ENCODE measurements at places on chromosomes 11 and 22.
A peak's percentile ranks its signal among the peaks of the same experiment; 100 is the strongest.

DNA sequence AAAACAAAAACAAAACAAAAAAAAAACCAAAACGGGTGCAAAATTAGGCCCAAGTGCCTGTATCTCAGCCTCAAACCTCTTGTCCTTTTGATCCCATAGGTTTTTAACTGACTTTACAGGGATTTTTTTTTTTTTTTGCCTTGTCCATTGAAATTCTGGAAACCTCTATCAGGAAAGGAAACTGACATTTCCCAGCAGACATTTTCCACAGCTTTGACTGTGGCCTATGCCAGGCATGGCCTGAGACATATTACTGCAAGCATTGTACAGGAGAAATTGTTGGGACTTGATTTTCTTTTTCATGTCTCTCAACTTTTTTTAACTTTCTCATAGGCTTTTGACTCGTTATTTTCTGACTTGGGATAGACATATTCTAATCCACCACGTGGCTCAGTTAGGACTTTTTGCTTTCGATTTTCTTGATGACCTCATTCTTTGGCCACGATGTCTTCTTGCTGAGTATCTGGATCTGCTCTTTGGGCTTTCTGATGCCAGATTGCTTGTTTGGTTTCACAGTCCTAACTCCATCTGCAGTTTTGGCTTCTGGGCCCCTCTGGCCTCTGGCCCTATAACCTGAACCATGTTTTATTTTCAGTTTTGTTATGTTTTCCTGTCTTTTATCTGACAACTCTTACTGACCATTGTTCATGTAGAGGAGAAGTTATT lies 336.1 kb upstream of the C11orf87 start:
- DNase-seq: no peak

GRCh38 chr11:13550761-13551160 lies 55.0 kb upstream of the PTH start:
- no peak for DNase-seq

DNA sequence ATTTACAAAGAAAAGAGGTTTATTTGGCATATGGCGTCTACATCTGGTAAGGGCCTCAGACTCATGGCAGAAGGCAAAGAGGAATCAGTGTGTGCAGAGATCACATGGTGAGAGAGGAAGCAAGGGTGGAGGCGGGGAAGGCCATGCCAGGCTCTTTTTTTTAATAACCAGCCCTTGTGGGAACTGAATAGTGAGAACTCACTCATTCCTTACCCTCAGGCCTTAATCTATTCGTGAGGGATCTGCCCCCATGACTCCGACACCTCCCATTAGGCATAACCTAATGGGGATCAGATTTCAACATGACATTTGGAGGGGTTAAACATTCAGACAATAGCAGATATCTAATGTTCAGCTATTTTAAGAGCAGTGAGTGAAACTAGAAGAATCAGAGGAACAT lies 55.7 kb downstream of the ATM start:
- no peak for DNase-seq

DNA sequence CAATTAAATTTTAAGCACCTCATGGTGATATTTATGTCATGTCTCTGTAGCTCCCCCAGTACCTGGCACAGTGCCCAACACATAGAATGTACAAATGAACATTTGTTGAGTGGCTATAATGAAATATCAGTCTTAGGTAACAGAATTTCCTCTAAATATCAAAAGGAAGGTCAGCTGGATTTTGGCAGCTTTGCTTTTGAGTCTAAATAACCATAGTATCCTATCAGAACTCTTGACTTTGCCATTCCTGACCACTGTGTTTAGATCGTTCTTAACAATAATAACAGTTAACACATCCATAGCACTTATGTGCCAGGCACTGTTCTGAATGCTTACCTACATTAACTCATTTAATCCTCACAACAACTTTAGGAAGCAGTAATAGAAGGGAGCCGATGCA lies 26.6 kb downstream of the TMEM123 start:
- no peak for DNase-seq

DNA sequence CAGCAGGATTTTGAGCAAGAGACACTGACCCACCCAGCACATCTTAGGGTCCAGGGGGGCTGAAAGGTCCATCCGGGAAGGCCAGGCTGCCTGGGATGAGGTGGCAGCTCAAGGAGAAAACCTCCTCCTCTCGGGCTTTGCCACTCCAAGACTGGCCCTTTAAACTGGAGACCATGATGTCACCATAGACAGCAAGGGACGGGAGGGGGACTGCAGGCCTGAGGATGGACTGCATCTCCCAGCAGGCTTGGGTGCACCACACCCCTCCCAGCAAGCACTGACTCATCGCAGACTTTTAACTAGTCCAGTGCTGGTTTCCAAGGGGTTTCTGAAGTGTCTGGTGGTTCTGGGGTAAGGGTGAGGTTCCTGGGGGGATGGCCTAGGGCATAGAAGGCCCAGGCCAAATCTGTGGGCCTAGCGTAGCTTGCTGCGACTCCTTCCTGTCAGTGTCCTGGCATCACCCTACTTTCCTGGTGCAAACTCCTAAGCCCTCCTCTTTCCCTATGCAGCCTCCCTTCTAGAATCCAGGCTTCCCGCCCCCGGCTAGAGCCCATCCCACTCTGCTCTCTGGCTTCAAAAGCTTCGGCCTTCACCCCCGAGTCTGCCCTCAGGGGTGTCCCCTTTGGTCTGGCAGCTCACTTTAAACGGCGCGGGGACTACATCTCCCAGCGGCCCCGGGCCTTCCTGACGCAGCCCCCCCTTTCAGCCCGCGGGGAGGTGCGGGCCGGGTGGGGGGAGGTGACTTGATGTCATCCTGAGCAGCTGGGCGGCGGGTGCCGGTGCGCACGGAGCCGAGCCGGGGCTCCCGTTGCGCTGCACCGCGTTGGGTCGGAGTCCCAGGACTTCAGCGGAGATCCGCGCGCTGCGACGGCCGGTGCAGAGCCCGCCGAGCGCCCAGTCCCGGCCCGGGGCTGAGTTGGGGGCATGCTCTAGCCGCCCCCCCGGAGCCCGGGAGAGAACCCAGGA lies at the start of gene PPP2R5B:
PPP2R5B (plus strand) TSS at position 746 of the 966 bp plus-strand sequence. CDS start 1,046 bp downstream, outside the sequence.
- DNase-seq: peak; percentile 90

GRCh38 chr11:72762641-72763304 lies 10.6 kb upstream of the ARAP1 start:
- no peak for DNase-seq

- no peak for DNase-seq
These were observed 46.8 kb downstream of the MACROD1 start for GRCh38 chr11:64118876-64119665.

DNA sequence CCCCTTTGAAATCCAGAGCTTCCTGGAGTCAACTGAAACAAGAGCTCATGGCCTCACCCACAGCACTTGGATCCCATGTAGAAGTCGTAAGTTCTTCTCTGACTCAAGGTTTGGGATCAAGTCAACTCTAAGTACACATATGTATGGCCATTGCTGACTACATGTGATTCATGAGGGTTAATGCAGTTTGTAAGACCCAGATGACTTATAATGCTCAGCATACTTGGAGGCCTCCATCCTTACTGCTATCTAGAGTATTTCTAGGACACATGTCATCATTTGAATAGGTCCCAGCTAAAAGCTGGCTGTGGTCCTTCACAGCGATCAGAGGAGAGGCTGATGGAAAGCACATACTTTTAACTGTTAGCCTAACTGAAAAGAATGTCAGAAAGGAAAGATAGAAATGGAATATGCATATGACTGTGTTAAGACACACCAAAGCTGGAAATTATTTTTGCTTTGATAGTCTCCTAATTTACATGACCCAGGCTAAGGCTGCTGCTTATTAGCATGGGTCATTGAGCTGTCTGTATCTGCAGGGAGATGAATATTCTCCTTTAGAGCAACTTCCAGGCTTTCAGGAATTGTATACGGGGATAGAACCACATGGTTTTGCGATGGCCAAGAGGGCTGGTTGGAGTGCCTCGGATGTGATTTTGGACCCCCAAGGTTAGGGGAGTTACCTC lies 76.3 kb downstream of the NTM start:
- no peak for DNase-seq

GRCh38 chr22:41917375-41917902 lies 2.6 kb upstream of the SHISA8 start:
- DNase-seq: no peak

- DNase-seq: no peak
These were observed 1.4 kb downstream of the SPCS2 start for GRCh38 chr11:74950374-74950969.

- no peak for DNase-seq
These were observed 302.4 kb downstream of the MN1 start for GRCh38 chr22:27499121-27499520.

DNA sequence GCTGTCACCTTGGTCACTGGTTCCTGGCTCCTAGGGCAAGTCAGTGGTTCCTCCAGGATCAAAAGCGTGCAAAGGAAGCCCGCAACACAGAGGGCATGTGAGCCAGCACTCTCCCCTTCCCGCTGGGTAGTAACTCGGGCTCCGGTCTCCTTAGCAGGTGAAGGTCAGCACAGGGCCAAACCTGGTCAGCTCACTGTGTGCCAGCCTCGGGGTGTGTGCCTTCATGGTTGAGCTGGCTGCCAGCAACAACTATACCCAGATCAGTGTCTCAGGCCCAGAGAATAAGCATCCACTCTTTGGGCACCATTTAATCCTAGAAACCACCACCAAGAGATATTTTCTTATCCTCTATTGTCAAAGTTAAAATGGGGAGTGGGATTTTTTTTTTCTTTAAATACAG lies 16.1 kb upstream of the CCDC86 start:
- DNase-seq: no peak

GRCh38 chr11:116861539-116861938 lies 24.1 kb upstream of the APOA1 start:
- no peak for DNase-seq

- DNase-seq: no peak
These were observed 160.1 kb upstream of the CADM1 start for GRCh38 chr11:115664313-115664712.

DNA sequence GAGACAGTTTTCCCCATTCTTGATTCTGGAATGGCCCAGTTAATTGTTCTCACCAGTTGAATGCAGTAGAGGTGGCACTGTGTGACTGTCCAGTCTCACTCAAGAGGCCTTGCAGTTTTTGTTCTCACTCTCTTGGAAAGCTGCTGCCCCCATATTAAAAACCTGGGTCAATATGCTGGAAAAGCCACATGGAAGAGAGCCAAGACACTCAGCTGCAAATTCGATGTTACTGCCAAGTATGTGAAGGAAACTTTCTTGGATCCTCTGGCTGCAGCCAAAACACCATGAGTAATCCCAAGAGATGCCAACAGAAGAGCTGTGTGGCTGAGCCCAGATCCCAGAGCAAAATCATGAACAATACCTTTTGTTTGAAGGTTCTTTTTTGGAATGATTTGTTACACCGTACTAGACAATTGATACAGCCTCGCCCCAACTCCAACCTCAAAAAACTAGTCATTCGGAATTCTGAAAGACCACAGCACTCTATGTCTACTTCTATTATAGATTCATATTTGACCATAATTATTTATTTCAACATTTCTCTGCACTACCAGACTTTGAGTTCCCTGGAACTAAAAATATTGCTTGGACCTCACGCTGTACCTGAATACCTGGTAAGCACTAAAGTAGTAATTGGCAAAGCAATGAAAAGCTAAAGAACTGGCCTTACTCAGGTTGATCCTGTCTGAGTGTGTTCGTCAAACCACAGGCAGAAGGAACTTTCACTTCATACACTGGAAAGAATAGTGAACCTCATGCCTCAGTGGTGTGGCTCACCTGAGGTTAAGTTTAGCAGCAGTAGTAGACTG lies 378.8 kb downstream of the ETS1 start:
- DNase-seq: no peak

- no peak for DNase-seq
These were observed 124.3 kb upstream of the FGF3 start for GRCh38 chr11:69943506-69943905.

DNA sequence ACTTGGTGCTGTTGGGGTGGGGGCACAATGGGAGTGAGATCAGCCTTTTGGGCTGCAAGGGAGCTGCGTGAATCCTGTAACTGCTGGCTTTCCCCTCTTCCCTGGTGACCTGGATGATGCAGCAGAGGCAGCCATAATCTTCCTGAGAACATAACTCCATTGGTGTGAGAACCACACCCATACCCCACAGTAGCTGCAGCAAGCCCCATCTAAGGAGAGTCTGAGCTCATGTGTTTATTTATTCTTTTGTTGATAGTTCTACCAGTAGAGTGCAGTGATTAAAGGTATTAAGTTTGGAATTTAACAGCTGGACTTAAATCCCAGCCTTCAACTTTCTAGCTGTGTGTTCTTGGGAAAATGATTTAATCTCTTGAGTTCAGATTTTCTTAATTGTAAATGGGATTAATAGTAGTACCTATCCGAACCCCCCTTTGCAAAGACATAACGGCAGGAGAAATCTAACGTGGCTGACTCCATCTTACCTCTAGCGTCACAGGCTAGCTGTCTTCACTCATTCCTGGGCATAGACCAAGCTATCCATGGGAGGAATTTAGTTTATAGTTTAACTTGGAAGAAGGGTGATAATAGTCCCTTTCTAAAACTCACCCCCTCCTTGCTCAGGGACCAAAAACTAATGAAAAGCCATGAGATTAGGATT lies 385.0 kb upstream of the DDI1 start:
- DNase-seq: no peak

DNA sequence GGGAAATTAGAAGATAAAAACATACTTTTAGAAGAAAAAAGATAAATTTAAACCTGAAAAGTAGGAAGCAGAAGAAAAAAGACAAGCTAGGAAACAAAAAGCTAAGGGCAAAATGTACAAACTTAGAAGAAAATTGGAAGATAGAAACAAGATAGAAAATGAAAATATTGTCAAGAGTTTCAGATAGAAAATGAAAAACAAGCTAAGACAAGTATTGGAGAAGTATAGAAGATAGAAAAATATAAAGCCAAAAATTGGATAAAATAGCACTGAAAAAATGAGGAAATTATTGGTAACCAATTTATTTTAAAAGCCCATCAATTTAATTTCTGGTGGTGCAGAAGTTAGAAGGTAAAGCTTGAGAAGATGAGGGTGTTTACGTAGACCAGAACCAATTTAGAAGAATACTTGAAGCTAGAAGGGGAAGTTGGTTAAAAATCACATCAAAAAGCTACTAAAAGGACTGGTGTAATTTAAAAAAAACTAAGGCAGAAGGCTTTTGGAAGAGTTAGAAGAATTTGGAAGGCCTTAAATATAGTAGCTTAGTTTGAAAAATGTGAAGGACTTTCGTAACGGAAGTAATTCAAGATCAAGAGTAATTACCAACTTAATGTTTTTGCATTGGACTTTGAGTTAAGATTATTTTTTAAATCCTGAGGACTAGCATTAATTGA lies 1.0 kb downstream of the MALAT1 start:
- DNase-seq: no peak

- DNase-seq: no peak
These were observed 135.7 kb downstream of the EHF start for GRCh38 chr11:34756591-34756990.

GRCh38 chr11:63779039-63779438 lies 10.5 kb upstream of the ZFTA start:
- no peak for DNase-seq

DNA sequence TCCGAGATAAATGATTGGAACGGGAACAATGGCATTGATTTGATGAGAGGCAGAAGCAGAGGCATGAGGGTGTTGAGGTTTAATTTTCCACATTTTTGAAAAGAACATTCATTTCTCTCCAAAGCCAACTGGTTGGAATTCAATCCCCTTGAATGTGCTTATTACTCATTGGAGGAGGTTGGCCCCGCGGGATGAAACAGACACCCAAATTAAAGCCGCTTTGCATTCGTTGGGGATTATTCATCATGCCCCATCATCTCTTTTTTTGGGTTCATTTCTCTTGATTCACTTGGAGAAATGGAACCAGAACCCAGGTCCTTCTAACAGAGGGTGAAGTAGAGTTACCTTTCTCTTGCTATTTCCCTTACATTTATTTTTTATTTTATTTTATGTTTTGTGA lies 47.6 kb upstream of the PARVG start:
- no peak for DNase-seq
